CD8-positive, alpha-beta memory T cell (primary cell): ENCODE measurements at places on chromosomes 3 and 15. TPM values are rescaled to one million over a fixed set of nuclear protein-coding genes. Genes with fewer than 3 reads are reported as not detected.

Gene WDR49
- 0.74 TPM for total RNA-seq

Gene NRROS
- 17.0 TPM for total RNA-seq

Gene SLC35G2
- total RNA-seq = 2.7 TPM

Gene COPG1
- total RNA-seq = 136 TPM

Gene SYNM
- 2.3 TPM for total RNA-seq

Gene UBAP1L
- total RNA-seq = 3.5 TPM

Gene GSK3B
- total RNA-seq = 35.7 TPM

Gene CCDC80
- not detected for total RNA-seq

Gene SLC22A14
- total RNA-seq = not detected

Gene TOP2B
- total RNA-seq = 96.5 TPM

Gene SLITRK3
- total RNA-seq = not detected

Gene CAMK1
- 27.4 TPM for total RNA-seq

Gene GP9
- total RNA-seq = not detected

Gene SCN11A
- total RNA-seq = 0.09 TPM

Gene LSMEM2
- not detected for total RNA-seq

Gene PLA1A
- total RNA-seq = 0.16 TPM

Gene EPB42
- not detected for total RNA-seq

Gene ADAMTS9
- total RNA-seq = not detected

Gene GOLGA6L7
- total RNA-seq = not detected

Gene LXN
- 5.3 TPM for total RNA-seq

Gene PP2D1
- not detected for total RNA-seq

Gene BFSP2
- not detected for total RNA-seq

Gene CLRN1
- total RNA-seq = not detected

Gene KIF23
- 44.4 TPM for total RNA-seq

Gene CHRM5
- total RNA-seq = not detected

Gene GOLGA6L9
- 1.7 TPM for total RNA-seq

Gene CLEC3B
- total RNA-seq = 0.24 TPM
